ENCODE measurements at places on chromosomes 2 and 18.

DNA sequence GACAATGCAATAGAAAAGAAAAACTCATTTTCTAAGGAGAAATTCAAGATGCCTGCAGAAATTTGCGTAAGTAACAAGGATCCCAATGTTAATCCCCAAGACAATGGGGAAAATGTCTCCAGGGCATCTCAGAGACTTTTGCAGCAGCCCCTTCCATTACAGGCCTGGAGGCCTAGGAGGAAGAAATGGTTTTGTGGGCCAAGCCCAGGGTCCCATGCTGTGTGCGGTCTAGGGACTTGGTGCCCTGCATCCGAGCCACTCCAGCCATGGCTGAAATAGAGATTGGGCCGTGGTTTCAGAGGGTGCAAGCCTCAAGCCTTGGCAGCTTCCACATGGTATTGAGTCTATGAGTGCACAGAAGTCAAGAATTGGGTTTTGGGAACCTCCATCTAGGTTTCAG lies 103.9 kb upstream of the ACVR1 start:
- no peak for DNase-seq

- DNase-seq: no peak
These were observed 85.5 kb upstream of the DTNA start for GRCh38 chr18:34624551-34624950.

DNA sequence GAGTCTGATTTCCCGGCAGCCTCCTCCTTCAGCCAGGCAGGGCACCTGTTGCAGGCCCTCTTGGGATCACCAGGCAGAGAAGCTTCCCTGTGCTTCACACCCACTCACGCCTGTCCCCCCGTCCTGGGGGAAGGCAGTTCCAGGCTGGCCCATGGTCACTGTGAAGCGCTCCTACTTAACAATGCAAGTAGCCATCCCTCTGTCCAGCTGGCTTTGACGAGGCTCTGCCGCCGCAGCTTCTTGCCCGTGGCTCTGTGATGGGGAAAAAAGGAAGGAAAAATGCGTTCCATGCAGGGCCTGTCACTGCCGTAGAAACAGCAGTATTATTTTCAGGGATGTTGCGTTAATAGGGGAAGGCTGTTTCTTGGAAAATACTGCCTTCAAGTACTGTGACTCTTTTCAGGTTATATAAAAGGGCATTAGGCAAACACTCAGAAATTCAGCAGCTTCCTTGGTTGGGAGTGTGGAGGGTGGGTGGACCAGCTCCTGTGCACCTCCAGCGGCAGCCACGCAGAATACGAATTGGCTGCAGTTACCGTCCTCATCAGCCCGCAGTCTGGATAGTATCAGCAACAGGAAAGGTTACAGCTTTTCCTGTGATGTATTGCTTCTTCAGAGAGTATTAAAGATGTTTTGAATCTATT lies 232.3 kb downstream of the KLHL29 start:
- DNase-seq: no peak

- DNase-seq: no peak
These were observed 217.8 kb upstream of the STON1 start for GRCh38 chr2:48312126-48312525.

DNA sequence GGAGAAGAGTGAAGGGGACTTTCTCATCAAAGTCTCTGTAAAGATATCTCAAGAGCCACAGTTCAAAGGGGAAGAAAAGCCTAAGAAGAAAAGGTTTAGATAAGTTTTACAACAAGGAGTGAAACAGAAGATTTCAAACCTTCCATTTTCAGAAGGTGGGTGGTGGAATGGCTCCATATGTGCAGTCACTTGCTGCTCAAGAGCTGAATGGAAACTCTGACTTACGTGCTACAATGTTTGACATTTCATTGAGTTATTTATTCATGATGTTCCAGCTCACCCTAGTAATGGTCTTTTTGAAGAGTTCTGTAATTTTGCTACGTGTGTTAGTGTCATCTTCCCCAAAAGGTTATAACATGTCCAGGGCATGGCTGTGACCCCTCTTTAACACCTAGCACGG lies 21.7 kb downstream of the LCT start:
- no peak for DNase-seq

- DNase-seq: no peak
These were observed 74.9 kb downstream of the ORC4 start for GRCh38 chr2:147945660-147946059.

- DNase-seq: no peak
These were observed 4.8 kb upstream of the ANKRD62 start for GRCh38 chr18:12088731-12089375.

DNA sequence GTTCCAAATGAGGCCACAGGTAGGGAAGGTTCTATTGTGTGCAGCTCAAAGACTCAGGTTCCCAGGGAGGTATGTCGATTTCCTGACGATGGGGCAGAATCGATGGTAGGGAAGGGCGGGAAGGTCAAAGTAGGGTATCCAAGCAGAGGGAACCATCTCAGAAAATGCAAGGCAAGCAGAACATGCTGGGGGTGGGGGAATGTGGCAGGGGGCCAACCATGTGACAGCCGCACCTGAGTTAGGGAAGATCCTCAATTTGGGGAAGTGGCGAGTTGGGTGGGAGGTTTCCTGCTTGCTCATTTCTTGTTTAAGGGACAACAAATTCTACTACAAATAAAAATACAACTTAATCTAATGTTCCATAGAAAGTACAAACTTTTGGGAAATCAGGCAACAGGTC lies 21.7 kb upstream of the GRP start:
- no peak for DNase-seq

DNA sequence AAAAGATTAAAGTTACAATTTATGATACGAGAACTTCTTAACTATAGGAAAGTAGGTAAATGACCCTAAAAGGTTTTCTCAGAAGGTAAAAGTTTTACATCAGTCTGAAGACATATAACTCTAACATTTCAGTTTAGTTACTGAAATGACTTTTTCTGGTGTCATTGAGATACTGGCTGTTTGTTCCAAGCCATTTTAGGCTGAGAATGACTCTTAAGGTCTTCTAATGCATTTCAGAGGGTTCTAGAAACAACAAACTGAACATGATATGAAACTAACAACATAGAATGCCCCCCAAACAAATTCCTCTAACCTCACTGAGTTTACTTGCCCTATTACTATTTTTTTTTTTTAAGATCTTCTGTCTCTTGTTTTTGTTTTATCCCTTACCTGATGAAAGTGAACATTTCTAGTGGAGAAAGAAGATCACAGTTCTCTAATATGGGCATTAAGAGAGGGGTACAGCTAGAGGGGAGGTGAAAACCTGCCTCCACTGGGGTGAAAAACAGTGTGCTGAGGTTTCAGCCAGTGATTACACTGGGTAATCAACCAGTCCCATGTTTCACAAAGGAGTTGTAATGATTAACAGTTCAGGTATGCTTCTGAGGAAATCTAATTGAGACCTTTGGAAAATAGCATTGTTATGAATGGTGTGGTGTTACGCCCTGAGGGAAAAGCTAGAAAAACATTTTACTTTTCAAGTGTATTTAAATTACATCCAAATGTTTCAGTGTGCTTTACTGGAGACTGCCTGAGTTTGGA lies 11.2 kb downstream of the NABP1 start:
- no peak for DNase-seq

GRCh38 chr18:42268186-42268725 lies 313.2 kb downstream of the PIK3C3 start:
- DNase-seq: no peak

GRCh38 chr2:234334151-234334550 lies 162.7 kb downstream of the ARL4C start:
- DNase-seq: no peak

GRCh38 chr2:10647441-10647840 lies 42.3 kb downstream of the NOL10 start:
- no peak for DNase-seq

DNA sequence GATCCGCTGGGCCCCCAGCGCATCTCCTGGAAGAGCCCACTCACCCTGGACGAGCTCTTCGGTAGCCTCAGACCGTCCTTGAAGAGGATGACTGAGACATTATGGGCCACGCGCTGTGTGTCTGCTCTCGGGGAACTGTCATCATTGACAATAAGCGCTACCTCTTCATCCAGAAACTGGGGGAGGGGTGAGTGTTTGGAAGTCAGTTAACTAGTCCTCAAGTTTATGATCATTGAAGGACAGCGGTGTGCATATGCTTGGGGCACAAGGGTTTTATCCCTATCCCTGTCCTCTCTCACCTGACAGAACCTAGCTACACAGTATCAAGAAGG lies 586 bp downstream of the STK16 start:
- no peak for DNase-seq

DNA sequence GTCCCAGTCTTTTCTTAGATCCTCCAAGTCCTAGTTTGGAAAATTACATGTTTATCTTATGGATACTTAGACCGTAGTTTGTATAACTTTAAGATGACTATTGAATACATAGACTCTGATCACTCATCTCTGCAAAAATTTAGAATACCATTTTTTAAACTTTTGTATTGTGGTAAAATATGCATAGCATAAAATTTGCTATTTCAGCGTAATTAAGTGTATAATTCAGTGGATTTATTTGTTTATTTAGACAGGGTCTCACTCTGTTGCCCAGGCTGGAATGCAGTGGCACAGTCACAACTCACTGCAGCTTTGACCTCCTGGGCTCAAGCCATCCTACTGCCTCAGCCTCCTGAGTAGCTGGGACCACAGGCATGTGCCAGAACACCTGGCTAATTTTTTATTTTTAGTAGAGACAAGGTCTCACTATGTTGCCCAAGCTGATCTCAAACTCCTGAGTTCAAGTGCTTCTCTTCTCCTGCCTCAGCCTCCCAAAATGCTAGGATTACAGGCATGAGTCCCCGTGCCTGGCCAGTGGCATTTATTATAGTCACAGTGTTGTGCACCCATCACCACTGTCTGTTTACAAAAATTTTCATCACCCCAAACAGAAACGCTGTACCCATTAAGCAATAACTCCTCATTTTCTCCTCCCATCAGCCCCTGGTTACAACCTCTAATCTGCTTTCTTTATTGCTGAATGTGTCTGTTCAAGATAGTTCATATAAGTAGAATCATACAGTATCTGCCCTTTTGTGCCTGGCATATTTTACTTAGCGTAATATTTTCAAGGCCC lies 90.0 kb downstream of the MAP3K20 start:
- DNase-seq: no peak

GRCh38 chr2:24385366-24385765 lies 25.0 kb upstream of the ITSN2 start:
- no peak for DNase-seq

DNA sequence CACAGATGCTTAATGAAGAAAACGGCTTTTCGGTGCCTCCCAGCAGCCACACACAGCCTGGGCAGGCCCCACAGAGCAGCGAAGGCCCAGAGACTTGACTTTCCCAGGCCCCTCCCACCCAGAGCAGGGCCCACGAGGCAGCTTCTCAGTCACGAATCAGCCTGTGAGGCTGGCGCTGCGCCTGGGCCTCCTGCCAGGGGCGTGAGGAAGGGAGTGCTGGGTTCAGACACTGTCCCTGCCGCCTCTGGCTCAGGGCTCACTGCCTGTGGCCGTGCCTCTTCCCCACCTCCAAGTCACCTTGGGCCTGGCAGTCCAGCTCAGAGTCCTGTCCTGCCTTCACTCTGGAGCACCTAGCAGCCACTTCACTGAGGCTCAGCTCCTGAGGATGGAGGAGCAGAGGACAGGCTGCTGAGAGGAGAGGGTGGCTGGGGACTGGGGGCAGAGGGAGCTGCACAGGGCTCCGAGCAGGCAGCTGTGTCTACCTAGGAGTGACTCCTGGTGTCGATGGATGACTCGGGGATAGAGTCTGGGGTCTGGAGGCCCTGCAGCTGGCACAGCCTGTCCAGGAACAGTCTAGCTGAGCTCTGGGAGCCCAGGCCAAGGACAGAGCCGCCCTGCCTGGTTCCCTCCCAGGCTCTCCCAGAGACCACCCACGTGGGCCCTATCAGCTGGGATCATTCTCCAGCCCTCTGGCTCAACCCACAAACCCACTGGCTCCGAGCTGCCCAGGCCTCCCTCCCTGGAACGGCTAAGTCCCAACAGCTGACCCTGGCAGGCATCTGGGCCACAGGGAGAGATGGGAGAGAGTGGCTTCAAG lies 36.4 kb upstream of the FOSL2 start:
- DNase-seq: no peak

DNA sequence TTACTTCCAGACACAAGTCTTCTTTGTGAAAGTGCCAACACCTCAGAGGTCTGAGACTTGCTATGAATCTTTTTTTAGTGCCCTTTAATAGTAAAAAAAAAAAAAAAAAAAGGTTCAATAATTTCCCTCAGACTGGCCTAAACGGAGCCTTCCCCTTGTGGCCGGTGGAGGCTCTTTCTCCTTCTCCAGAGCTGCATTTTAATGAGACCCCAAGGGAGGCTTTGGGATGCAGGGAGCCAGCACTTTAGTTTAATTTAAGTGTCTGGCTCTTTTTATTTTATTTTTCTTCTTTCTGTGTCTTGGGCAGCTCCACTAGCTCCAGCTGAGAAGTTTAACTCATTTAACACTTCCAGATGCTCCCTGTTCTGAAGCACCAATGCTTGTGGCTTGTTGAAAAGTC lies 67.8 kb upstream of the MAPK4 start:
- DNase-seq: no peak

DNA sequence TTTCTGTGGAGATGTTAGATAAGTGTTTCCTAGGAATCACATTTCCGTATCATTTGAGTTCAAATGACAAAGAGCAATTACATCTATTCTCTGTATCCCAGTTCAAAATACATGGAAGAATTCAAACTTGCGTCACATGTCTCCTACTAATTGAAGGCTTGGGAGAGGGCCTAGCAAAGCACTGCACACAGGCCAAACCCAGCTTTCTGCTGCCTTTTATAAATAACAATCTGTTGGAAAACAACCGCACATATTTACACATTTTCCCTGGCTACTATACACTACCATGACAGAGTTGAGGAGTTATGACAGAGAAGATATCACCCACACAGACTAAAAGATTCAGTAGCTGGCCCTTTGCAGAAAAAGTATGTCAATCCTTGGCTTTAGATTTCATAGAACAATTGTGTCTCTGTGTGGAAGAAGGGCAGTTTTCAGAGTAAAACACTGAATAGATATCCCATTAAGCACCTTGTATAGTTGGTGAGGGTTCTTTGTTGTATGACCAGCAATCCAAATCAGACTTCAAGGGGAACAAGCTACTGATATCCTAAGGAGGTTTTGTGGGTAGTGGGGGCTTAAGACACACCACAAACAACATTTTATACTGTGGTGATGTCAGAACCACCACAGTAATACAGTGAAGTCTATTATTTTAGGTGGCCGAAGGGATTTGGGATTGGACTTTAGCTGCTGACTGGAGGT lies 861.3 kb downstream of the CCDC85A start:
- no peak for DNase-seq

DNA sequence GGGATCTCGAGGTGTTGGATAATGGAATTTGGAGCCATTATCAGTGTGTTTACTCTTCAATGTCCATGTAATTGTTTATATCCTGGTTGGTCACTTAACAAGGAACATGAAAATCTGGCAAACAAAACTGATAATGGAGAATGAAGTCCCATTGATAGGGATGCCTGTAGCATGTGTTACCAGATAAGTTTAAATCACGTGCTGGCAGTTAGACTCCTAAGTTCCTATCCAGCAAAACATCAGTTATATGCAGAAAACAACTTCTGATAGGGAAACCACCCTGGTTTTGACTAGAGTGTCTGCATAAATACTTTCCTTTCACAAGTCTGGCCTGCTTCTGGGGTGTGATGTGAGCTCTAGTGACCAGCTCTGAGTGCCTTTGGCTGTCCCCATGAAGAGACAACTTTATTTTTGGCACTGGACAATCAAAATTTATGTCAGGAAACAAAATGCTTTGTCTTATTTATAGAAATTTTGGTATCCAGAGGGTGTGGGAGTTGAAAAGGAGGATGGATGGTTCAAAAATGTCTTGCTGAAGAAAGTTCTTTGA lies 82.0 kb downstream of the FHOD3 start:
- no peak for DNase-seq
